ENCODE measurements at places on chromosomes 16 and 17.

DNA sequence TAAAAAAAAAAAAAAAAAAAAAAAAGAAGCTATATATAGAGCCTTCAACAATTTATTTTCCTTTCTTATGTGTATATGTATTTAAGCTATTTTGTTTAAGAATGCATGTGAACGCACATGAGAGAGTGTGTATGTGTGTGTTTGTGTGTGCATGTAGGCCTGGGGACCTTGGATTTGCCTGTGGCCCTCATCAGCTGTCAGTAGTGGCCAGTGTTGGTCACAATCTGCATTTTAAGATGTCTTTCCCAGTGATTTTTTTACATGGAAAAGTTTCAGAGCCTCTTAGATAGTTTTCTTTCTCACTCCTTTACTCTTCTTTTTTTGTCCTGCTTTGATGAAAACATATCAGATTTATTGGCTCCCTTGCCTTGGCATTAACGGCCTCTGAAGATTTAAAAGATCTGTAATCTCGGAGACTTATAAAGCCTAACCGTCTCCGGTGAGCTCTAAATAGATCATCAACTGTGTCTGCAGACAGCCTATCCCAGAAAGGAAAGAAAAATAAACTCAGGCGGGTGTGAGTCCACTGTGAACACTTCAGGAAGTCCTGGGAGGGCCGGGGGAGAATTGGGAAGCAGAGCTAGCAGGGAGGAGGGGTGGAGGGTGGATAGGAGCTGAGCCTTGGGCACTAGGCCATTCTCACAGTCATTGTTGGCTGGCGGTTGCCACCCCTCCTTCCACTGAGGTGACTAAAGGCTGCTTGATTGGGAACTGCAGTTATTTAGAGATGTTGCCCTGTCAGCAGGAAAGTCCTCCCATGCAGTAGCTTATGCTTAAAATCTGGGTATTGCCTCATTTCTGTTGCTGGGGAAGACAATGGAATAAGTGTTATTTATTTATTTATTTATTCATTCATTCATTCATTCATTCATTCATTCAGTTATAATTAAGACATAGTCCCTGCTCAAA, 86.8 kb downstream of the WWP2 start:
- DNase-seq: peak; percentile 70

DNA sequence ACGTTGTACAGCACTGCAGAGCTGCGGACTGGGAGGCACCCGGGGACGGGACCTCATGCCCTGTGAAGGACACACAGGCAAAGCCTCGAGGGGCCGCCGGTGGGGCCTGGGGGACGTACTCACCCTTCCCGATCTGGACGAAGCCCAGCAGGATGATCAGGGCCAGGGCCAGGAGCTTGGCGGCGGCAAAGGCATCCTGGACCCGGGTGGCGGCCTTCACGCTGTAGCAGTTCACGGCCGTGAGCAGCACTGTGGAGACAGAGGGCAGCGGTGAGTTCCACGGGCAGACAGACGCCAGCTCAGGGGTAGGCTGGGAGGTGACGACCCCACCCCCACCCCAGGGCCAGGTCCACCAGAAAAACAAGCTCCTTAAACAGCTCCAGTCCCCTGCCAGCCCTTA, 17.7 kb downstream of the SLC7A5 start:
- no peak for DNase-seq

DNA sequence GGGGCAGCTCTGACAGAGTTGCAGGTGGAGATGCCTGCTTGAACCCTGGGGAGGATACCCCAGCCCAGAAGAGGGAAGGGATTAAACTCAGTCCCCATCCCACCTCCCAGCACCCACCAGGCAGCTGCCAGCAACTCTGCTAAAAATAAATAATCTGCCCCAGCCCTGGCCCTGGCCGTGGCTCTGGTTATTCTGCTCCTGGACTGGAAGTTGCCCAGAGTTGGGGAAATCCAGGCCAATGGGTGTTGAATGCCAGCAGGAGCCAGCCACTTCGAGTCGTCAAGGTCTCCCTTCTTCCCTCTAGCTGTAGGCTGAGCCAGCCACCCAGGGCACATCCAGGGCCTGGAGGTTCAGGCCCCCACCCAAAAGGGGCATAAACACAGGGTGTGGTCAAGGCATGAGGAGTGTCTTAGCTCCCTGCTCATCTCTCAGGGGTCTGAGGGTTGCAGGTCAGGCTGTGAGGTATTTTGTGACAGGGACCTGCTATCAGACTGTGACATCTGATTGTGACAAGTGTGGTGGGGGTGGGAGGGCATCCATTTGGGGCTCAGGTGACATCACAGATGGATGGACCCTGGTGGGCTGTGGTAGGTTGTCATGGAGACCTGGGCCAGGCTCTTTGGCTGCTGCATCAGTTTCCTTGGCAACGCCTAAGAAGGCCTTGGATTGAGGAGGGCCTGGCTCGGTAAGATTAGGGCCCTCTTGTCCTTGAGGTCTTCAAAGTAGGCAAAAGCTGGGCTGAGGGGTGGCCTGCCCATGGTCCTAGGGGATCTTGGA, 1.0 kb upstream of the RRAD start:
- DNase-seq: no peak

DNA sequence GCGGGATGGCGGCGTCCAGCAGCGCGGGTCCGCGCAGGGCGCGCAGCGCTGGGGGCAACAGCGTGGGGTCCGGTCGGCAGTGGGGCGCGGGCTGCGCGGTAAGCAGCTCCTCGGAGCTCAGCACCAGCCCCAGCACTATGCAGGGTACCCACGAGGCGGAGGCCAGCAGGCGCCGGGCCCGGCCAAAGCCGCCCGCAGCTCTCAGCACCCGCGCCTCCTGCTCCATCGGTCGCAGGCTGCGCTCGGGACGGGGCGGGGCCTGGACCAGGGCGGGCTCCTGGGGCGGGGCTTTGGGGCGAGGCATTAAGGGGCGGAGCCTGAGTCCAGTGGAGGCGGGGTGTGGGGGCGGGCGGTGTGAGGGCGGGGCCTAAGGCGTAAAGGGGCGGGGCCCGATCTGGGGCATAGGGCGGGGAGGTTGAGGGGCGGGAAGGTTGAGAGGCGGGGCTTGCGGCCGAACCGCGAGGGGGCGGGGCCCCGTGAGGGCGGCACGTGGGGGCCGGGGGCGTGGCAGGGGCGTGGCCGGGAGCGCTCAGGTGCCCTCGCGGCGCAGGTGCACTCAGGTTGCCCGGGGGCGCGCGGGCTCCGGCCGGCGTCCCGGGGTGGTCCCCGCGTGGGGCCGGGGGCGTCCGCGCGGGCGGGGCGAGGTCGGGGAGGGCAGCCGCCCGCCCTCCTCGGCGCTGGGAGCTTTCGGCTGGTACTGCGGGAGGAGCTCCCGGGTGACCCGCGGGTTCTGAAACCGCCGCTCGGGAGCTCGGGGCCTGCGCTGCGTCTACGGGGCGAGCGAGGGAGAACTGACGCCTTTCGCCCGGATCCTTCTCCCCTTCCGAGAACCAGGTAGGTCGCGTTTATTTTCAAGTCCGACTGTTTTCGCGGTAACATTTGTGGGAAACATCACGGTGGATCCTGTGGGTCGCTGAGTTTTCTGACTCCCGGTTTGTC, 1.4 kb upstream of the SLC22A31 start:
- peak; percentile 92 for DNase-seq

- DNase-seq: no peak
These were observed 214.1 kb downstream of the RPTOR start for GRCh38 chr17:80758481-80759376.

GRCh38 chr16:27945233-27945973, 118.1 kb downstream of the GSG1L start:
- DNase-seq: no peak

DNA sequence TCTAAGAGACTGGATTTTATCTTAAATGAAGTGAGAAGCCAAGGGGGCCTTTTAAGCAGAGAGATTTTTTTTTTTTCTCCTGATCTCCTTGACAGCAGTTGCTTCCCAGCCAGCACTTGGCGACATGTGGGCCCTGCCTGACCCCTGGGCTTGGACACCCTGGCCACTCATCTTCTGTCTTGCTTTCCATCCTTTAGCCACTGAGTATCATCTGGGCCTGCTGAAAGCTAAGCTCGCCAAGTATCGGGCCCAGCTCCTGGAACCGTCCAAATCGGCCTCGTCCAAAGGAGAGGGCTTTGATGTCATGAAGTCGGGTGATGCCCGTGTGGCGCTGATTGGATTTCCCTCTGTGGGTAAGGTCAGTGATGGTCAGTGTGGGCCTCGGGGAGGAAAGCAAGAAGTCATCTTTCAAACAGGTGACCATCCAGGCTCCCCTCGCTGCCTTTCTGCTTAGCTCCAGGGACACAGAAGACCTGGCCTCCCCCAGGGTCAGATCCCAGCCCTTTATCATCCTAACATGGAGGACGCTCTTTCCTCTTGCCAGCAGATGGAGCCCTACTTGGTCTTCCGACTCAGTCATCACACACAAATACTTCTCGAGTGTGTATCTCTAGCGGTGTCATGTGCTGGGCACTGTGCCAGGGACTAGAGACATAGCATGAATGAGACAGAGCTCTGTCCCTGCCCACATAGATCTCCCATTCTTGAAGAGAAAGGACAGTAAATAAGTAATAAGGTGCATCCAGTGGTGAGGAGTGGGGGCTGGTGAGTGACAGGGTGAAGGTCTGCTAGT, 6.1 kb downstream of the DRG2 start:
- no peak for DNase-seq

DNA sequence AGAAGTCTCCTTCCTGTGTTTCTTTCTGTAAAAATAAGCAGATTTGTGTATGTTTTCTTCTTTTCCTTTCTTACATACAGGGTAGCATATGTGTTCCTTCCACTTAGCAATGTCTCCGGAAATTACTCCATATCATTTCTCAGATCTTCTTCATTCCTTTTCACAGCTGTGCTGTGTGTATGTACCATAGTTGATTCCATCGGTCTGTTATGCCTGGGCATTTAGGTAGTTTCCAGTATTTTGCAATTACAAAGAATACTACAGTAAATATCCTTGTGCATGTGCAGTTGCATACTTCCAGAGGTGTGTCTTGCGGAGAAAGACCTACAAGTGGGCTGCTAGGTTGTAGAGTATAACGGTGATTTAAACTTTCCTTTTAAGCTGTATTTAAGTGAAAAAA, 69.8 kb downstream of the CLEC16A start:
- no peak for DNase-seq

- no peak for DNase-seq
These were observed 2.5 kb upstream of the ZFHX3 start for GRCh38 chr16:73050201-73051099.

GRCh38 chr16:69073181-69073702, 32.2 kb upstream of the HAS3 start:
- no peak for DNase-seq

- no peak for DNase-seq
These were observed 518 bp downstream of the SH2B1 start for GRCh38 chr16:28863929-28864793.

DNA sequence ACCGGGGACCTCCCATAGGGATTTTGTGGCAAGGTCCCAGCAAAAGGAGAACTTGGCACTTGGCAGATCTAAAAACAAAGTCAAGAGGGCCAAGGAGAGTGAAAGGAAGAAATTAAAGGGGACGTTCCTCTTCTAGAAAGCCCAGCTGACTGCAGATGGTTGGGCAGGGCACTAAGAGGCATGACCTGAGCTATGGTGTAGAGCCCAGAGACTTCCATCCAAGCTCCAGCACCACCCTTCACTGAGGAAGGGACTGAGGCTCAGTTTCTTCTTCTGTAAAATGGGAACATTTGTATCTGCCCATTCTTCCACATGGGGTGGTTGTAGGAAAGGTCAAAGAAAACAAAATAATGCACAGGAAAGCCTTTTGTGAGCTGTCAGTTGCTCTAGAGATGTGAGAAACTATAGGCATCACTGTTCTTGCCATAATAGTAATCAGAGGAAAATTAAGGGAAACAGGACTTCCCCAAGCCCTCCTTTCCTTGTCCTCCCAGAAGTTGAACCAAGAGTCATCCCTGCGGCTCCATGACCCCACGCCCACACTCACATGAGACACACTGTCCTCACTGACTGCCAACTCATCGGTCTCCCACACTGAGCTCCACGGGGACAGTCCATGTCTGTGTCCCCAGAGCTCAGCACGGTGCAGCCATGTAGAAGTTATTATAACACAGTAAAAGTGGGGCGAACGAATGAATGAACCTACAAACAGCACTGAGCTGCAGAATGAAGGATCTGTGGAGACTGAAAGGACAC, 10.4 kb downstream of the CD300LF start:
- no peak for DNase-seq

DNA sequence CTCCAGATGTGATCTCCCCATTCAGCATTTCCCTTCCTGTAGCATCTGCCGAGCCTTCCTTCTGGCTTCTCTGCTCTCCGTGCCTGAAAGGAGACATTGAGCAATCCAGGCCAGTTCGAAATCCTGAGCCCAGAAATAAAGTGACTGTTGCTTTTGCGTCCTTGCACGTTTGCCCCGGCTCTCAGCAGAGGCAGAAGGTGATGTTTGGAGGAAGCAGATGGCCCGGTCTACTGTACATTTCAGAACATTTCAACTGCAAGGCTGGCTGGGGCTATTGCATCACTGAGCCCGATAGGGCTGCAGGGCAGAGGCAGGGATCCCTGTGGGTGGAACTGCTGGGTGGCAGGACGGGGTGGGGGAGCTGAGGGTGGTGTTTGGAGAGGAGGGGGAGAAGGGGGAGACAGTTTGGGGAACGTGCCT, 29.4 kb downstream of the IRF8 start:
- DNase-seq: no peak

DNA sequence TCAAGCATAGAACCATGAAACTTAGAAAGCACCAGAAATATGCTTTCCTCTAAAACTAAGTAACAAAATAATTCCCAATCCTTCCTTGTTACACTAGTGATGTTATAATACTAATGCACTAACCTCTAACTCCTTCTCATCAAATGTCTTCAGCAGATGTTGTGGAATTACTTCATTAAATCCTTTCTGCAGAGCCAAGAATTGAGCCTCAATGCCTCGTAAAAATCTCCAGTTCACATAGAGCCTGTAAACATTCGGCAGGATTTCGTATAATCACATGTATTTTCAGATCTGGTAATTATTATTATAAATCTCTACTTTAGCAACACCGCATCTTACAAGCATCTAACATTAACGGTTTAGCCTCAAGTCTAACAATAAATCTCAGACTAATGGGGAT, 44.7 kb downstream of the CEP95 start:
- DNase-seq: no peak

- no peak for DNase-seq
These were observed 174.5 kb downstream of the PARN start for GRCh38 chr16:14455573-14455972.
